ENCODE measurements at places on chromosomes 6 and 20.

DNA sequence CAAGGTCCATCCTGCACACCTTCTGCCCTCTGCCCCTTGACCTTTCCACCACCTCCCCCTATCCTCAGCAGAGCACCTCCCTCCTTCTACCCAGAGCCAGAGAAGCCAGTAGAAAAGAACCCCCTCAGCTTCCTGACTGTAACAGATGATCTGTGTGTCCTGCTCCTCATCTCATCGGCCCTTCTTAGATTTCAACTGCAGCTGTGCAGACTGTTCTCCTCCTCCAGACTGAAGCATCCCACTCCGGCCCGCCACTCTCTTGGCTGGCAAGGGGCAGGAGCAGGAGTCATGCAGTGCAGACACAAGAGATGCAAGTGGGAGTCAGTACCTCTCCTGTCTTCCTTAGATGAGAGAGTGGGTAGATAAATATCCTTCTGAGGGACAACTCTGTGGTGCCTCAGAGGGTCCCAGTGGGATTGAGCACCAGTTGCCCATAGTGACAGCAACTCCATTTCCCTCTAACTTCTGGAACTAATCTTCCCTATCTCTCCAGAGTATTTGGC lies 163.5 kb upstream of the MLN start:
- peaks cover 58% of the 10 kb centered on the region for H3K27me3 ChIP-seq
- H3K27ac ChIP-seq, result no peak overlapping the region
- DNase-seq, result no peak
- no peak overlapping the region for H3K4me3 ChIP-seq

- no peak for DNase-seq
- no peaks in the 10 kb centered on the region for H3K27me3 ChIP-seq
- no peaks in the 10 kb centered on the region for H3K4me1 ChIP-seq
- no peak overlapping the region for H3K27ac ChIP-seq
- H3K36me3 ChIP-seq, result peaks cover 10% of the 10 kb centered on the region
These were observed 46.2 kb downstream of the RPP40 start for GRCh38 chr6:4957521-4958231.

DNA sequence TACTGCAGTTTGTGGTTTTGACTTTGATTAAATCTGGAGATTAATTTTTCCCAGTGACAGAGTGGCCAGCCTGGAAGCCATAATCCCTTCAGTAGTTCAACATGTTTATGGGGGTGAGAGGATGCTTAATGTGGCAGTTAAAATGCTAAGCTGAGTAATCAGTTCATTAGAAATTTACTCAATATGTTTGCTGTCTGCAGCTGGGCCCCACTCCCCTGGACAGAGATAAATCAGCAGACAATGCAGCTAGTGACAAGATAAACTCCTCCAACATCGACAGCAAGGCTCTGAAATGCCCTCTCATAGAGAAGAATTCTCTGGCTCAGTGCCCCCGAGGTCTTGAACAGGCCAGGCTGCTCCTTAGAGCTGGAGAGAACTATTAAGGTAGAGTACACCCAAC lies 101.9 kb downstream of the LRFN2 start:
- no peak overlapping the region for H3K4me3 ChIP-seq
- DNase-seq, result no peak
- peaks cover 15% of the 10 kb centered on the region for H3K4me1 ChIP-seq
- peaks cover 13% of the 10 kb centered on the region for H3K27me3 ChIP-seq

- no peak overlapping the region for H3K27ac ChIP-seq
- H3K36me3 ChIP-seq, result no peaks in the 10 kb centered on the region
- H3K4me3 ChIP-seq, result no peak overlapping the region
- no peaks in the 10 kb centered on the region for H3K4me1 ChIP-seq
- no peak for DNase-seq
These were observed 149.6 kb upstream of the KCNK16 start for GRCh38 chr6:39471954-39472659.

DNA sequence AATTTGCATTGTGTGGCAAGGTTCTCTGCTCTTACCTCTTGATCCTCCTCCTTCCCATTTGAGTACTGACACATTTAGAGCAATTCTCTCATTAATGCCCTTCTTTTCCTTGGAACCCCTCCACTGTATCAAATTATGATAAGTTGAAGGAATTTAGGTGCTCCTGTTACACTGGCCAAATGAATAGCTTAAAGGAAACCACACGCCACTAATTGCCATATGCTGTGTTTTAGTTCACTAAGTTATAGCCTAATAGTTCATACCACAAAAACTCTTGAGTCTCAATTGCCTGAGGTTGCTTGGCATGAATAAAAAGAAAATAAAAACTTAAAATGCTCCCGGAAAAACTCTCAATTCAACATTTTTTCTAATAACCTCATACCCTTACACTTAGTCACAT lies 1239.3 kb downstream of the EPHA7 start:
- no peak for DNase-seq
- H3K4me3 ChIP-seq, result no peak overlapping the region
- no peaks in the 10 kb centered on the region for H3K27me3 ChIP-seq
- no peaks in the 10 kb centered on the region for H3K36me3 ChIP-seq

DNA sequence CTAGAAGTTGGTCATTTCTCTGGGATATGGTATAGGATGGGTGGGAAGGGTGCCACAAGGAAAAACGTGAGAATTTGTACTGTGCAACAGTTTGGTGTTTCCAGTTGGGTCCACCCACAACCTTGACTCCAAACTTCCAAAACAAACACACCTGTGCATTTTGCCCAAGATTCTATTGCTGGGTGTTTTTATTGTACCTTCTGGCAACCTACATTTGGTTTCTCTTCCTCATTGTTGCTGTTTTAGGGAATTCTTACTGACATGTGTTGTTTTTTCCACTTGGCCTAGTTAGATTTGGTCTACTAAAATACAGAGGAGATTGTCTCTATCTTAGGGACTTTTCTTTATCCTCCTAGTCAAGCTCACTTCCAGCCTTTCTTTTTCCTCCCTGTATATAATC lies 16.7 kb downstream of the TULP4 start:
- DNase-seq, result no peak
- peaks cover 40% of the 10 kb centered on the region for H3K4me1 ChIP-seq
- no peak overlapping the region for H3K4me3 ChIP-seq
- H3K27ac ChIP-seq, result no peak overlapping the region
- H3K27me3 ChIP-seq, result no peaks in the 10 kb centered on the region

All from central memory CD8-positive, alpha-beta T cell (primary cell).